Lower leg skin (tissue), 4 donors: ENCODE measurements at places on chromosomes 13 and 19.
A peak's percentile ranks its signal among the peaks of the same experiment; 100 is the strongest.

GRCh38 chr19:1747285-1748114 is 5.8 kb upstream of the ONECUT3 start:
- no peak for DNase-seq

DNA sequence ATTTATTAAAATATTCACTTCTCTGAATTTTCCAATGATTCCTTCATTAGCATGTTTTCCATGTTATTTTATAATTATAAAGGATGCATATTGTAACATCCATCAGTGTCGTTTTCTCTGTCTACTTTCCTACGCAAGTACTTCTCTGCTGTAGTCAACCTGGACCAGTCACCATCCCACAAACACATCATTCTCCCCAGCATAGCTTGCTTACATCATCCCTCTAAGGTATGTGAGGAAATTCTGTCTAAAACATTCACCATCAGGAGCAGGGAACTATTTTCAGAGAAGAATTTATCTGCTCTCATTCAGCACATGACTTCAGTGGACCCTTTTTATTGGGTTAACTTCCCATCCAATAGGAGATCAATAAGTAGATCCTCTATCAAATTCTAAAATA is 806.1 kb upstream of the ARGLU1 start:
- no peak for DNase-seq

- DNase-seq, result no peak
These were observed 51.3 kb upstream of the ZNF536 start for GRCh38 chr19:30320916-30321315.

DNA sequence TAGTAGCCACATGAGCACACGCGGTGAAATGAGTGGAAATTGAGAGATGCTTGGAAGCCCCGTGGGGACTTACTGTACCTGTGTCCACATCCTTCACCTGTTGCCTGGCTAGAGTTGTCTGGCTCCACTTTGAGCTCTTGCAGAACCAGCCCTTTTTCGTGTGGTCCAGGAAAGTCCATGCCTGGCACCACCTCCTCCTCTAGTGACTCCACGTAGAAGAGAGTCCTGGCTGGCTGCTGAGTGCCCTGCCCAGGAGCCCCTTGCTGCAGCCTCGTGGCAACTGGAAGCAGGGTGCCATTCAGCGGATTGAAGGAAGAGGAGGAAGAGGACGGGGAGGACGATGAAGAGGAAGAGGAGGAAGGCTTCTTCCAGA is 515 bp upstream of the ATXN8OS start:
- DNase-seq, result no peak

DNA sequence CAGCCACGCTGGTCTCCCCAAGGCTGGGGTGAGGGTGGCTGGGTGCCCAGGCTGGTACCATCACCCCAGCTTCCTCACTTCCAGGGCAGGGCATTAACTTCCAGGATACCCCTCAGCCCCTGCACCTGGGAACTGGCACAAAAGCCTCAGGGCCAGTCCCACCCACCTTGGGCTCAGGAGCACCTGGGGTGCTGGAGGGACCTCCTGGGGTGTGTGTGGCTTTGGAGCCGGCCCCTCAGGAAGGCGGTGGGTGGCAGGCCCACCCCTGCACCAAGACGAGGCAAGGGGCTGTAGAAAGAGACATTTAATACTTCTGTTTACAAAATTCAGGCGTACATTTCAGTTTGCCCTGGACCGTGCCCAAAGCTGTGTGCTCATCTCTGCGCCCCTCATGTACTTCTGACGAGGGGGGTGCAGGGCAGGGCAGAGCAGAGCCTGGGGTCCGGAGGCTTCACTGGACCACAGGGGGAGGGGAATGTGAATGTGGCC is 16.8 kb downstream of the MPND start:
- DNase-seq, result no peak

DNA sequence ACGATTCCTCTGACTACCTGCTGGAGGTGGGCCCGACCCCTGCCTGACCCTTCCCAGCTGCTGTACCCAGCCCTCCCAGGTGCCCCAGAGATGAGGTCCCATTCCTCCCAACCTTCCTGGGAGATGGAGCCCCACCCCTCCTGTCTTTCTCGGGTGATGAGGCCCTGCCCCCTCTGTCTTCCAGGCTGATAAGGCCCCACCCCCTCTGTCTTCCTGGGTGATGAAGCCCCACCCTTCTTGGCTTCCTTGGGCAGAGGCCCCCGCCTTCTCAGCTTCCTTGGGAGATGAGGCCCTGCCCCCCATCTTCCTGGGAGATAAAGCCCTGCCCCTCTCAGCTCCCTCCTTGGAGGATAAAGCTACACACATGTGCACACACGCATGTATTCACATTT is 47.9 kb downstream of the CERS4 start:
- DNase-seq, result no peak

GRCh38 chr19:27780367-27781075 is 1432.4 kb downstream of the UQCRFS1 start:
- DNase-seq, result no peak

GRCh38 chr19:33332248-33332647 is 29.9 kb upstream of the CEBPA start:
- DNase-seq, result no peak

DNA sequence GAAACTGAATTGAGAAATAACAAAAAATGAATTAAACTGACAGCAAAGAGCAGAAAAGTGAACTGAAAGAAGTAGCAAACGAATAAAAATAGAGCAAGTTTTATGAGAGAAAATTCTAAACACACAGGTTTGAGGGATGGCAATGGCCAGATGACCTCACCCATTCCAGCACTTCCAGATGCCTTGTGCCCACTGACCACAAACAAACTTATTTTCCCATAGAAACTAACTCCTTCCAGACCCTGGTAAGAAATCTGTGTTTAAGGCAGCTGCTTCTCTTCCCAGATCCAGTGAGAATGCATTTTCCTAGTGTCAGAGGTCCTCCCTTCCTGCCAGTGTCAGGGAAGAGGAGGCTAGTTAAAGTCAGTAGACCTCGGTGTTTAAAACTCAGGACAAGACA is 51.7 kb downstream of the RXFP2 start:
- no peak for DNase-seq

DNA sequence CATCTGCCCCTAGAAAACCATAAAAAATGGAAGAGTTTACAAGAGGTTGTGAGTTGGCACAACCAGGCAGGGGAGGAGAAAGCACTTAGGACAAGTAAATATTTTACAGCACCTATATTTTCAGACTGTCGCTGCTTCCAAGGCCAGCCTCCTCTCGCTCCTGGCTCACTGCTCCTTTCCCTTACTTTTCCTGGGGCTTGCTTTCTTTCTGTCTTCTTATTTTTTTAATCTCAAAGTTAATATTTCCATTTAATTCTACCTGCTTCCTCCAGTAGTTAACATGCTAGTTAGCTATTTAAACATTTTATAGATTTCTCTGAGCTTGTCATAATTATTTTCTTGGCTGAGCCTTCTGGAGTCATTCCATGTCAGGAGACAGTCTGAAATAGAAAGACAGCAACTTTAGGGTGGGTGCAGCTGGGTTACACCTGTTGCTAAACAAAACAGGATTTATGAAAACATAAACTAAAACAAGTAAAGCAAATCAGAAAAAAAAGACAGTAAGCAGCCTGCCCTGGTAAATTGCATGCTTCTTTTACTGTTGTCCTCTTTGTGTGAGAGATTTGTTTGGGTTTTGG is 330.1 kb downstream of the DLEU7 start:
- DNase-seq, result no peak

- DNase-seq, result no peak
These were observed 783.3 kb upstream of the ATXN8OS start for GRCh38 chr13:69324090-69324886.

DNA sequence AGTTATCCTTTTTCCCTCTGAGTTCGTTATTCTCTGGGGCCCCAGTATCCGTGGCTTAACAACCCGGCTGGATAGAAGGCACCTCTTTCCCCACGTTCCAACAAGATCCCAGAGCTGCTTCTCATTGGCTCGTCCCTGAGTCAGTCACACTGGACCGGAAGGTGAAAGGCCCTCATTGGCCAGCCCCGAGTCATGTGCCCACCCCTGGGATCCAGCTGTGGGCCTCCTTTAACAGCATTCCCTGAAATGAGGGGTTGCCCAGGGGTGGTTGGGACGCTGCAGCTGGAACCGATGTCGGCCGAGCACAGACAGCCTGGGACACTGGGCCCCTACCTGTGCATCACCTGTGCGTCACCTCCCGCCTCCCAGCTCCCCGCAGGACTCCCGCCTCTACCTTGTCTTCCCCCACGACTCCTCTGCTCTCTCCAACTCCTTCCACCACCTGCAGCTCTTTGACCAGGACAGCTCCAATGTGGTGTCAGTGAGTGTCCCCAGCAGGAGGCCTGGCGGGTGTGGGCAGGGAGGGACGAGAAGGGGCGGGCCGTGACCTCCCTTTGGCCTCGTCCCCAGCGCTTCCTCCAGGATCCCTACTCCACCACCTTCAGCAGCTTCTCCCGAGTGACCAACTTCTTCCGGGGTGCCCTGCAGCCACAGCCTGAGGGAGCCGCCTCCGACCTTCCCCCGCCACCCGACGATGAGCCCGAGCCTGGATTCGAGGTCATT is 4.3 kb downstream of the TBC1D17 start:
- DNase-seq, result no peak

- DNase-seq, result peak; percentile 43
These were observed 49.9 kb upstream of the MEDAG start for GRCh38 chr13:30856005-30856790.

- peak; percentile 99 for DNase-seq
These were observed at the start of gene ZNF83 for GRCh38 chr19:52637718-52638585. ZNF83 (minus strand) TSS chr19:52638355.

GRCh38 chr13:111506621-111507020 is 186.2 kb downstream of the TEX29 start:
- peak; percentile 69 for DNase-seq

GRCh38 chr19:30374539-30374864 is 2.3 kb downstream of the ZNF536 start:
- peak; percentile 23 for DNase-seq

DNA sequence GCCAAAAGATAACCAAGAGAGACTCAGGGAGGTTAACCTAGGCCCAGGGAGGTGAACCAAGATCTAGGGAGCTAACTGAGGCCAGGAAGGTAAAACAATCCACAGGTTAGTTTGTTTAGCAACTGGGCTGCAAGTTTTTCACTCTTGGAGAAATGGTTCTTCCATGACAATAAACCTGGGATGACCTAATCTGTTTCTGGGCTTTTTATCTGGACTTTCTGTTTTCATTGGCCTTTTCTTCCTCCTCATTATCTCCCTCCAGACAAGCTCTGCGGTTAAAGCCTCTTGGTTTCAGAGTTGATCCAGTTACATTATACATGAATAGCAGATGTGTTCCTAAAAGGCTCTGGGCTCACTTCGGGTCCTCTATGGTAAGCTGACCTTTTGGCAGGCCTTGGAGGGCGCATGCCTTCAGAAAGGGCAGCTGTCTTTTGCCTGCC is 44.2 kb downstream of the PCDH8 start:
- no peak for DNase-seq

- no peak for DNase-seq
These were observed 3.5 kb upstream of the ADM5 start for GRCh38 chr19:49685845-49686332.

DNA sequence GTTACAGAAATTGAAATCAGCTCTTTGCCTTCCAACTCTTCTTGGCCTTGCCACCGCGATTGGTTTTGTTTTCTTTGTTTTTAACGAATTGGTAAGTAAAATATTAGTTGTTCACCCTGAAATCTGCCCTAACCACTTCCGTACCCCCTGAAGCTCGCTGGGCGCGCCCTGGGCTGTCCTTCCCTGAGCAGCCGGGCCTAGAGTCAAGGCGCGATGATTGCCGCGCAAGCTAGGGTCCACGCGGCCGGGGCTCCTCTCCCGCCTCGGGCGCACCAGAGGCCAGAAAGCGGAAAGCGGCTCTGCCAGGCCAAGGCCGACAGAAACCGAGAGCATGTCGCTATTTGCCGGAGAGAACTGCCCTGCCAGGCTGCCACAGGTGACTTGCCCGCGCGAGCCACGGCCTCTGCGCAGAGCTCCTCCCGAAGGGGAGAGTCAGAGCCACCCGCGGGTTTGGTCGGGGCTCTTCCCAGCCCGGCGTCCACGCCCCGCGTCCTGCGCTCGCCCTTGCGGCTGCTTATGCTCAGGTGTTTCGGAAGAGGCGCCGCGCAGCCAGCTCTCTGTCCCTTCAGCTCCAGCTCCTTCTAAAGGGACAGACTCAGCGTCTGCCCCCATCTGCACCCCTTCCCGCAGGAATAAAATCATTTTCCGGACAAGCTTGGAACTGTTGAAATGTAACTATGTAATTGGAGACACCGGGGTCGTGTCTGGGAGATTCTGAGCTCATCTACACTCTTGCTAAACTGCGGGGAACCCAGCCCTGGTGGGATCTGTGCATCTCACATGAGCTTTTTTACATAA is 6.6 kb upstream of the CDX2 start:
- DNase-seq, result peak; percentile 56

GRCh38 chr13:58434943-58435342 is 803.4 kb downstream of the PCDH17 start:
- DNase-seq, result no peak

DNA sequence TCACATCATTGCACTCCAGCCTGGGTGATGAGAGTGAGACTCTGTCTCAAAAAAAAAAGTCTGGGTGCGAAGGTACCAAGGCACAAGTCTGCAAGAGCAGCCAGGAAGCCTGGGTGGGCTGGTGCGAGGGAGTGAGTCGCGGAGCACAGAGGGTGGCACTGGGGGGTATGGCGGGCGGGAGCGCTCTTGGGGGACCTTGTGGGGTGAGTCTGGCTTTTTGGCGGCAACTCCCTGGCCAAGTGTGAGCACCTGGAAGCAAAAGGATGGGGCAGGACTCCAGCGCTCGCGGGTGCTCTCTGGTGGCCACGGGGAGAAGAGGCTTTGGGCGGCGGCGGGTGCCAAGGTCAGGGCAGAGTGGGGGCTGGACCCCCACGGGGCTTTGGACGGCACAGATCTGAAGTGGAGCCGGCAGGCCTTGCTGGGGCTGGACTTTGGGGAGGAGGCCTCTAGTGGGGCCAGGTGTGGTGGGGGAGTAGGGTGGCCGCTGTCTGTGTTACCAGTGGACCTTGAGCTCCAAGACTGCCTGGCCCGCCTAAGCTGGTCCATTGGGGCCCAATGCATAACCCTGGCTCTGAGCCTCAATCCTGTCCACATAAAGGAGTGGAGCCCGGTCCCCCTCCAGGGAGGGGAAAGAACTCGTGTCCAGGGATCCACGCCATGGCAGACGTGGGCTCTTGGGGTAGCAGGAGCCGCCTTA is 1.6 kb downstream of the P2RY11 start:
- DNase-seq, result no peak

DNA sequence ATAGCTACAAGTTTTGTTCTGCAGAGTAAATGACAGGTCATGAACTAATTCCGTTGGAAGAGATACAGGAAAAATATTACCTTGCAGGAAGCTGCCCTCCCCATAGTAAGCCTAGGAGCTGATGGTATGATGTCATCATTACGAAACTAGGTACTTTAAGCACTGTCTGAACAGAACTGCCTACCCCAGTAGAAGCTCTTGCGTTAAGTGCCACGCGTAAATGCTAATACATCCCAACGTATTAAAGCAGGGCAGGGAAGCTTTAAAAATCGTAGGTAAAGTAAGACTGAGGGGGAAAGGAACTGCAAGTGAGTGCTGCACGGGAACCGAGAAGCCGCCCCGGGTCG is 572 bp downstream of the UGGT2 start:
- DNase-seq, result no peak
